CD8-positive, alpha-beta T cell (primary cell): ENCODE measurements at places on chromosomes 2 and 18.
A peak's percentile ranks its signal among the peaks of the same experiment; 100 is the strongest.

GRCh38 chr2:59333007-59333406, 1091.9 kb upstream of the FANCL start:
- no peak for DNase-seq

DNA sequence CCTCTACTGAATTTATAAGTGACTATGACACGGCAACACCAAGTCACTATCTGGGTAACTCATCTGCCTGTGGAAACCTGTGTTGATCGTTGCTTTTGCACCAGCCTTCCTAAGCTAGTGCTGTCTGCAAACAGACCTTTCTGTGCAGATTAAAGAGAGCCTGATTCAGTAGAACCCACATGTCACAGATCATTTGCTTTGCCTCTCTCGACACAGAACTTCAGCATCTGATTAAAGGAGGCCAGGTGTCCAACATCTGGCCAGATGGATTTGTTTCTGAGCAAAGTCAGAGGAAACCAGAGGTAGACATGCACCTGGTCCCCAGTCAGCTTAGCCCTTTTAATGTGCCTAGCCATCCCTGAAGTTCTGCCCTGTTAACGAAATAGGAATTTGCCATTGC, 15.0 kb upstream of the TTR start:
- DNase-seq: no peak

DNA sequence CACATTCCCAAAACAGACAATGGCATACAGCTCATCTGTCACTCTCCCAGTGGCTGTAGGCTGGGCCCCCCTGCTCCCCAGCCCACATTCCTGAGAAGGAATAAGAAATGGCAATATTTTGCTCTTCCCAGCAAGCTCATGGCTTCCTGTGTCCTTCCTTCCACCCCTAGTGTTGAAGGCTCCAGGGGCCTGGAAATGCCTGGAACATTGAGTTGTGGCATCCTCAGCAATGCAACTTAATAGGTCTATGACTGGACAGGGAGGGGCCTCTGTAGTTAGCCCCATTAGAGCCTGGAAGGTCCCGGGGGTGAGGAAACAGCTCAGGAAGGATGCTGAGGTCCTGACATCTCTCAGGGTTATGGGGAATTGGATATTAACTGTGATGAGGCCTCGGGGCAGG, 3.3 kb downstream of the KIF3C start:
- no peak for DNase-seq

DNA sequence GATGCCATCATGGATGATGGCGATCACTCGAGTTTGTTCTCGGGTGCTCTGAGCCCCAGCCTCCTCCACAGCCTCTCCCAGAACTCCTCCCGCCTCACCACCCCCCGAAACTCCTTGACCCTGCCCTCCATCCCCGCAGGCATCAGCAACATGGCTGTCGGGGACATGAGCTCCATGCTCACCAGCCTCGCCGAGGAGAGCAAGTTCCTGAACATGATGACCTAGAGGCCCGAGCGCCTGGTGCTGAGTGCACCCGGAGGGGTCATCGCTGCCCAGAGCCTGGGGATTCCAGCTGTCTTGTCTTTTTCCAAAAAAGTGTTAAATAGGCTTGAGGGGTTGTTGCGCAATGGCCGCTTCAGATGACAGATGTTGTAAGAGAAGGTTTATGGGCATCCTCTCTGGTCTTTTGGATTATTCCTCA, 254.8 kb downstream of the GLI2 start:
- no peak for DNase-seq

- no peak for DNase-seq
Measured at GRCh38 chr18:60110836-60111235, 211.0 kb downstream of the PMAIP1 start.

DNA sequence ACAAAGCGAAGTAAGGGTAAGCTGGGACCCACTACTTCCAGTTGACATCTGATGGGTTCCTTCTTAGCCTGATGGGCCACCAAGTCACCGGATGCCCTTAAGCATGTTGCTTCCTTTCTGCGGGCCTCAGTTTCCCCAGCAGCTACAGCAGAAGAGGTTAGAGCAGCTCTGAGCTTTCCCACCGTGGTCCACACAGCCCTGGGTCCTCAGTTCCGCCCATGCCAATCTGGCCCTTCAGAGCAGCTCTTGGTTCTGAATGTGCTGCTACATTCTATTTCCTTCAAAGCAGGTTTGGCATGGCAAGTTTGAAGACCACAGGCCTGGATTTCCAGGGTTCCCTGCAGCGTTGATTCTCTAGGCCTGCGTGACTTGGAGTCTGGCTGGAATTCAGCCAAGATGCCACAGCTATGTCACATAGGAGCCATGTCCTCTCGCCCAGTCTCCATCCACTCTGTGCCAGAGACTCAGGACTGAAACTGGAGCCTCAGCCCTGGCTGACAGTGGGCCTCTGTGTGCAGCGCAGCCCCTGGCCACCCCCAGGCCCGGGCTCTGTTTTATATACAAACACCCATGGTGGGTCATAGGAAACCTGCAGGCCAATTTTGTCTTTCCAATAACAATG, 79.6 kb downstream of the TFCP2L1 start:
- no peak for DNase-seq

GRCh38 chr2:75007819-75008218, 49.4 kb downstream of the POLE4 start:
- no peak for DNase-seq

DNA sequence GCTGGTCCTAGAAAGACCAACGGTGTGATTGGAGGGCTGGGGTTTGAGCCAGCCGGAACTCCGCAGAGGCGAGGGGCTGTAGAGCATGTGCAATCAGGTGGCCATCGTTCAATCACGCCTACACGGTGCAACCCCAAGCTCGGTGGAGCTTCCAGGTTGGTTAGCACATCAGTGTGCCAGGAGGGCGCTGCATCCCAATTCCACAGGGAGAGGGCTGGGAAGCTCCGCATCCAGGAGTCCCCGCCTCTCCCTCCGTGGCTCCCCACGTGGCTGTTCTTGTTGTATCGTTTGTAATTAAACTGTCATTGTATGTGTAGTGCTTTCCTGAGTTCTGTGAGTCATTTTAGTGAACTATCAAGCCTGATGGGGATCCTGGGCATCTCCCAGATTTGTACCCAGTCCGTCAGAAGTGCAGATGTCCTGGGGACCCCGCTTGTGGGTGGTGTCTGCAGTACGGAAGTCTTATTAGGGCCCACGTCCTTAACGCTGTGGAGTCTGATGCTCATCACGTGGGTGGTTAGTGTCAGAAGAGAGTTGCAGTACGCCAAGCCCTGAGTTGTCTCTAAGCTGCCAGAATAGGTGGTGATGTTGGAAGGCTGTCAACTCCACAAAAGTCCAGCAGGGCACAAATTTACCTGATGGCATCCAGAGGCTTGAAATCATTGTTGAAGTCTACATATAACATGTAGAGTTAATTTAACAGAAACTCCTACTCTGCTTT, 20.6 kb upstream of the AMMECR1L start:
- DNase-seq: no peak

DNA sequence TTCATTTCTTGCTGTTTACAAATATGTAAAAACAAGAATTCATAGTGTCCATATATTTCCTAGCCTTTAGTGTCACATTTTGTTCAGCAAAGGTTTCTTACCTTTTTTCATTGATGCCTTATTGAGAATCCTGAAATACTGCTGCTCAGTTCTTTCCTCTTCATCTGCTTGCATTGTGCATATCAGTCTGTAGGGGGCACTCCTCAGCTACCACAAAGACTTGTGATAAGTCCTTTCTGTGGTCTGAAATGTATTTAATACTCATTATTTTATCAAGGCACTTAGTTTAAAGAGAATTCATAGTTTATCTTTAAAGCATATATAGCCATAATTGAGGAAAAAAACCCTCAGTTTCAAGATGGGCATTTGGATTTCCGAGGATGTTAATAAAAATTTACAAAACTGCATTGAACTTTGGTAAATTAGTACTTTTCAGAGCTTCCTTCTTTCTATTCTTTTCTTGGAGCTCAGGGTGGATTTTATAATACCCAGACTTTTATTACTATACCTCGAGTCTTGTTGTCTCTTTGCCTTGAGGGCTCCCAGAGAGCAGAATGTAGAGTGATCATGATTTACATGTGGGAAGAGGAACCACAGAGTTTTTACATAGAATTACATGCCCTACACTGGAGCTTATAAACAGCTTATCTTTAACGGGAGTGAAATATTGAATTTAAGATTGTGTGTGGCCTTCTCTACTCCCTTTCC, 570.1 kb downstream of the PLCL1 start:
- DNase-seq: no peak

DNA sequence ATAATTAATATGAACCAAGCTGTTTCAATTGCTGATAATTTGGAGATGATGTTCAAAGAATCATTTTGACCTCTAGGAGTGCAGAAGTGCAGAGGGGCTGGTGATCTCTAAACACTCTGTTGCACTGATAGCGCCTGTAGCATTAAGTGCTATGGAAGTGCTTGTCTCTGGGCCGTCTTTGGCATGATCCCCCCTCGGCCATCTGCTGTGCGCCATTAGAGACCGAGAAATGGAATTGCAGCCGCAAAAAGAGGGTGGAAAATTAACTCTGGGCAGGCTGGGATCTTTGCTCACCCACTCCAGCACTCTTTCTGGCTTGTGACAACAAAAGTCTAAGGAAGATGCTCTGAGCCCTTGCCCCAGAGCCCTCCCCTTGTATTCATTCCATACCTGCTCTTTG, 23.4 kb downstream of the AKAIN1 start:
- no peak for DNase-seq

- DNase-seq: no peak
Measured at GRCh38 chr2:36389577-36389976, 34.0 kb downstream of the CRIM1 start.

- no peak for DNase-seq
Measured at GRCh38 chr2:144455987-144456386, 63.9 kb downstream of the ZEB2 start.

DNA sequence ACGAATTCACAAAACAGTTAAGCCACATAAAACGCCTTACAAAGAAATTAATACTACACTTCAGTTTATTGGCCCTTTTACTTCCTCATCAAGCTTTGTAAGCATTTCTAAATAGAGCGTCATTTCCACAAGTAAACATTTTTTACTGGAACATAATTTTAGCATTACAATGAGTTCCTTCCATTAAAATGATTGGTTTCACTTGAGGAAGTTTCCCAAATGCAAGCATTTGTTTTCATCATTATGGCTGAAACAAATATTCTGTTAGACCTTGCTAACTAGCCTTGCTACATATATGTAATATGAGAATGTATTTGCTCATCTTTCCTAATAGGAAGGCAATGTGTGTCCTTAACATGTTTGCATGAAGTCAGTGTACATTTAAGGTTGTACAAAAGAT, 579.1 kb downstream of the IRS1 start:
- no peak for DNase-seq

- DNase-seq: no peak
Measured at GRCh38 chr2:158214431-158214830, 112.8 kb downstream of the UPP2 start.

- no peak for DNase-seq
Measured at GRCh38 chr2:30216157-30216556, 15.2 kb upstream of the LBH start.

DNA sequence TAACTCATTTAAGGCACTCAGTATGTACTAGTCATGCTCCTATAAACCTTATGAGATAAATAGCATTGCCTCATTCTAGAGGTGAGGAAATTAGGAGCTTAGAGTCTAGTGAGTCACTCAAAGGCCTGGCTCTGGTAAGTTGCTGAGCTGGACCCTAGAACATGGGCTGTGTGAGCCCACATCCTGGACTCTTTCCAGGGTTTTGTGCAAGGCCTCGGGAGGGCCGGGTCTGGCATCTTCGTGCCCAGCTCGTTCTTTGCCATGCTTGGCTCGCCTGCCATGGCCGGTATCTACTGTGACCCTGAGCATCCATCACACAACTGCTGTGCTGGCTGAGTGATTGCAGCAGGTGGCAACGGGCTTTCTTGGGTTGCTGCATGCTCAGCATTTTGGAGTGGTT, 168.0 kb downstream of the LPIN1 start:
- no peak for DNase-seq

DNA sequence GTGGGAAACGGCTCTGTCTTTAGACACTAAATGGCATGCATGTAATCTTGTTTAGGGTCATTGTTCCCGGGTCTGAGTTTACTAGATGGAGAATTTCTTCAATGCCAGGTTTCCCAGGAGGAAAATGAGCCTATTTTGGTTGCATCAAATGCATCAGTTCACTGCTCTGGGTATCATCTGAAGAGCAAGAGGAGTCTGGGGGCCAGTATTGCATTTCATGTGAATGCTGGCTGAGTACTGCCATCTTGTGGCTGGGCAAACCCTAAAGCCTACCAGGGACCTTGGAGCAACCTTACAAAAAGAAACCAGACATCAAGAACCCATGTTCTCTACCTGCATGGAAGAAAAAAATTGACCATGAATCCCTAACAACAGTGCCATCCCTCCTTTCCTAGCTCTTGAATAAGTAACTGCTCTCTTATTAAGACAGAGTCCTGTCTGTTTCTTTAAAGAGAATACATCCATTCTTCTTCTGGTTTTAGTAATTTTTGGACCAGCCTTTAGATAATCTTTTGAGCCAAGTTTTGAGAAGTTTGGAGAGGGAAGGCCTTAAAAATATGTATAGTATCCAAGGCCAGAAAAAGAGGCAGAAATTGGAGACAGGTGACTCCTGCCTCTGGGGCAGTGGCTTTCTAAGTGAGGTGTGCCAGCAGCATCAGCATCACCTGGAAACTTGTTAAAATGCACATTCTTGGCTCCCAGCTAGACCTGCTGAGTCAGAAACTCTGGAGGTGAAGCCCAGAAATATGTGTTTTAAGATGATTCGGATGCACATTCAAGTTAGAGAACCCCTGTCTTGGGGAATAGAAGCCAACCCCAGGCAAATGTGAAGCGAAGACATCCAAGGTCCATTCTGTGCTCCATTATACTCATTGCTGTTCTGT, 261.0 kb upstream of the CXCR4 start:
- peak; percentile 69 for DNase-seq

GRCh38 chr2:28716265-28716865, 35.3 kb upstream of the PPP1CB start:
- DNase-seq: no peak

DNA sequence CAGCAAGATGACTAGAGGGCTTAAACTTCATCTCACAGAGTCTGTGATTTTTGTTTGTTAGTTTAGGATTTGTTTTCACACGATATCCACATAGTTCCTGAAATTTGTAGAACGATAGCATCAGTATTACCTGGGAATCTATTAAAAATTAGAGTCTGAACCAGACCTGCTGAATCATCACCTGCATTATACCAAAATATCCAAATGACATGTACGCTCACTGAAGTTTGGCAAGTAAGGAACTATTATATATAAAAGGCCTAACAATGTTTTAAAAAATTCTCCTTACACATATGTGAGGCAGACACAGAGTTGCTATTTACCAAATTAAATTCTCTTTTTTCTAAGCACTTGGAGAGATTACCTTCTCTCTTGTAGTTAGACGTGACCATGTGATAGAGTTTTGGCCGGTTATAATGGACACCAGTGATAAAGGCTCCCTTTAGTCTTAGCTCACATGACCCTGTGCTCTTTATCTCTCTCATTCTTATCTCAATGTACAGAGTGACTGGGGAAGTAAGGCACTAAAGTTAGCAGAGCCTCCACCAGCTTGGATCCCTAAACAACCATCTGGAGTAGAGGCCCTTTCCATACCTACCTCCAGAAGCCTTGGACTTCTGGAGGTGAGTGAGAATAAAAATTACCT, 363.1 kb downstream of the DSC3 start:
- DNase-seq: no peak

- DNase-seq: no peak
Measured at GRCh38 chr18:42606886-42607495, 508.5 kb downstream of the RIT2 start.
